ENCODE measurements at places on chromosomes 1 and 21.
A peak's percentile ranks its signal among the peaks of the same experiment; 100 is the strongest.

GRCh38 chr1:212293579-212293978, 8.4 kb downstream of the PPP2R5A start:
- DNase-seq: no peak

- DNase-seq: no peak
Observed at GRCh38 chr1:200670242-200671118, 773 bp upstream of the DDX59 start.

DNA sequence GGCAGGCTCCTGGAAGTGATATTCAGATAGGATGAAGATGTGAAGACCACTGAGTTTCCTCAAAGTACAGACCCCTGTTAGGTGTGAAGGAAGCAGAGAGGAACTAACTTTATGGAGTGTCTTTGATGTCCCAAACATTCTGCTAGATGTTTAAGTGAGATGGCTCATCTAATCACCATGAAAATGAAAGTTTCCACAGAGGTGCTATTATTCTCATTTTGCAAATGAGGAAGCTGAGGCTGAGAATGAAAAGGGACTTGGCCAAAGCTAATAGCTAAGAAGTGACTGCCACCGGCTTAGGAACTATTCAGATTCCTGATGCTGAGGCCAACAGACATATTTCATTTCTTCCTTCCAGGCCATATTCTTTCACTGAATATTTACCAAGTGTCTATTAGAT, 45.9 kb upstream of the WLS start:
- DNase-seq: no peak

GRCh38 chr1:198359024-198359653, 181.3 kb downstream of the ATP6V1G3 start:
- DNase-seq: no peak

GRCh38 chr1:97137862-97138514, 416.4 kb downstream of the PTBP2 start:
- DNase-seq: peak; percentile 31

Measured in NCI-H1417 treated with DMSO at 0.1 percent for 48 hours (cell line).